ENCODE measurements at places on chromosomes 16 and 17.
A peak's percentile ranks its signal among the peaks of the same experiment; 100 is the strongest.

- DNase-seq, result no peak
Observed at GRCh38 chr17:2751491-2751890, 2.0 kb upstream of the CCDC92B start.

DNA sequence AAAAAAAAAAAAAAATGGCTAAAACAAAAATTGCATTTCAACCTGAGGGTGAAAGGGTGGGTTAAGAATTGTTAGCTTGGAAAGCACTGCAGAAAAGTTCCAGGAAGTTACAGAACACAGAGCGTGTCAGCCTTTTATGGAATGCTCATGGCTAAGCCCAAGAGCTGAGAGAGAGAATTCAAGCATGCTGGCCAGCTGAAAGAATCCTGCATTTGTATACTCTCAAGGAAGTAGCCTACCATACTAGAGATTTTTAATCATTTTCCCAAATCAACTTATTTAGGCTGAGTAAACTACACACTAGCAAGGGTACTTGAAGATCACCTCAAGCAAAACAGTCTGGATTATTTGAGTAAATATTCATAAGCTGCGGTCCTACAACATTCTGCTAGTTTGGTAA, 153.9 kb downstream of the KCNJ2 start:
- DNase-seq, result no peak

GRCh38 chr17:72447251-72447640, 326.4 kb downstream of the SOX9 start:
- no peak for DNase-seq

DNA sequence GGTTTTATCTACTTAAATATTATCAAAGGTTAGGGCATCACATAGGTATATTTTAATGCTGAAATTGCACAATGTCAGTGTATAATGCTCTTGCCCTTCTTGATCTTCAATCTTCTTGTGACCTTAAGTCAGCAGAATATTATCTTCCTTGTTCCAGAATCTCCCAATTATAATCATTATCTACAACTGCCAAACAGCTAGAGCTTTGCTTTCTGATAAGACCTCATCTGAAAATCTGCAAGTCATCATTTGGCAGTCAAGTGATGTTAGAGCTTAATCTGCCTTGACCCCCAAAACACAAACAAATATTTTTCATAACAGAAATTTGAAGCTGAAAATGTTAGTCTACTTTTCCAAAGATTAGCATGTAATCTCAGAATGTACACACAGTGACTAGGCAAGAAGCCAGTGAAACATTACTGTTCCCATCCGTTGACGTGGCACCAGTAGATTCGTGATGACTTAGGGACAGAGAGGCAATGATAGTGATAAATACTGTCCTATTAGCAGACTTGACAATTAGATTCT, 19.8 kb downstream of the REXO5 start:
- DNase-seq, result no peak

- peak; percentile 76 for DNase-seq
Observed at GRCh38 chr17:77083531-77083930, 57.2 kb upstream of the SEC14L1 start.

DNA sequence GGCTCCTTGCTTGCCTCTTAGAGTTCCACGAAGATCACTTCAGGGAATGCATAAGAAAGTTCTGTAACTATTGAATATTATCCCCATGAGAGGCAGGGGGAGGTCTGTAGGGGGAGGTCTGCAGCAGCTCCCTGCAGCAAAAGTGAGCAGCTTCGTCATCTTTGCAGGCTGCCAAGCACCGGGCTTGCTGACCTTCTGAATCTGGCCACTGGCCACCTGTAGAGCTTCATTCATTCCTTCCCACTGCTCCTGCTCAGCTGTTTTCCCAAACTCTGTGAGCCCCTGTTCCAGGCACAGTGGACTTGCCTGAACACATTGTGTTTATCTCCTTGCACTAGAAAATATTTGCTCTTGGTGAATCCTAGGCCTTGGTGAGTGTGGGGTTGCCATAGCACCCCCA, 443.3 kb downstream of the HAPSTR1 start:
- DNase-seq, result no peak

DNA sequence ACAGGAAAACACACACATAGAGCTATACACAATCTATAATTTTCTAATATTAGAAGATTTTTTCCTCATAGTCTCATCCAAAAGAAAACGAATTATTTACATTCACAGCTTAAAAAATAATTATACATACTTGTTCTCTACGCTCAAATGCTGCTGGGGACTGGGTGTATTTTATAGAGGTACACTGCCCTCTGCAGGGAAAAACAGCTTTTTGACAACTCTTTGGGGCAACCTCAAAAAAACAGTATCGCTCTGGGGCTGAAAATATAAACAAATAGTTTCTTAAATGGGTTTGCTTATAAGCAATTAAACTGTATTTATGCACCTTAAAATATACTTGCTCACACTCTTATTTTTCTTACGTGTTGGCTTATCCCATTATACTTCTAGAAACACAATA, 261.8 kb upstream of the PSMD7 start:
- no peak for DNase-seq

DNA sequence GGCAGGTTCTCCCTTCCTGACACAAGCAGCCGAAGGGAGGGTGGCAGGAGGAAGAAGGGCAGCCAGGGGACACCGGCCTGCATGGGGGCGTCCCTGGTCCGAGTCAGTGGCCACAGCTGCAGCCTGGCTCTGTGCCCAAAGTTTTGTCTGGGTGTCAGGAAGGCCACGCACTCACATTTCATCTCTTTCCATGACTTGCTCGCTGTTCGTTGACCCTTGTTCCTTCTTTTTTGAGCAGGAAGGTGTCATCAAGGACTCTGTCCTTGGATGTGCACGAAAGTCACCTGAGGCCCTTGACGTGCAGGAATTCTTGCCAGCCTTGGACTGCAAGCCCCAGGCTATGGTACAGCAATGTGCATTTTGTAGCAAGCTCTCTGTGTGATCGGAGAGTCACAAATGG, 93.3 kb downstream of the TNFRSF13B start:
- no peak for DNase-seq

DNA sequence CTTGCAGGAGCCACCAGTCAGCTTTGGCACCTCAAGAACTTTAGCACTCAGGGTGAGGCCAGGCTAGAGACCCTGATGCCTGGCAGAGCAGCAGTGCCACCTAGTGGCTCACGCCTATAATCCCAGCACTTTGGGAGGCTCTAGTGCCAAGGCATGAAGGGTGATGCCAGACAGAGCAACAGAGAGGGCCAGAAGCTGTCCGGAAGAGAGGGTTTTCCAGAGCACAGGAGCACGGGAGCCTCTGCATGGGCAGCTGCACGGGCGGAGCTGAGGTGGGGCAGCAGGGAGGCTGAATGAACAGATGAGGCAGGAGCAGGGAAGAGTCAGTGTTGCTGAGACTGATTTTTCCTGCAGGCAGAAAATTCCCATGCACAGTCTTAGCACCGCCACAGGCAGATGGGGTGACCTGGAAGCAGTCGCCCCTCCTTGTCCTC, 38.9 kb downstream of the MYH3 start:
- peak; percentile 64 for DNase-seq

DNA sequence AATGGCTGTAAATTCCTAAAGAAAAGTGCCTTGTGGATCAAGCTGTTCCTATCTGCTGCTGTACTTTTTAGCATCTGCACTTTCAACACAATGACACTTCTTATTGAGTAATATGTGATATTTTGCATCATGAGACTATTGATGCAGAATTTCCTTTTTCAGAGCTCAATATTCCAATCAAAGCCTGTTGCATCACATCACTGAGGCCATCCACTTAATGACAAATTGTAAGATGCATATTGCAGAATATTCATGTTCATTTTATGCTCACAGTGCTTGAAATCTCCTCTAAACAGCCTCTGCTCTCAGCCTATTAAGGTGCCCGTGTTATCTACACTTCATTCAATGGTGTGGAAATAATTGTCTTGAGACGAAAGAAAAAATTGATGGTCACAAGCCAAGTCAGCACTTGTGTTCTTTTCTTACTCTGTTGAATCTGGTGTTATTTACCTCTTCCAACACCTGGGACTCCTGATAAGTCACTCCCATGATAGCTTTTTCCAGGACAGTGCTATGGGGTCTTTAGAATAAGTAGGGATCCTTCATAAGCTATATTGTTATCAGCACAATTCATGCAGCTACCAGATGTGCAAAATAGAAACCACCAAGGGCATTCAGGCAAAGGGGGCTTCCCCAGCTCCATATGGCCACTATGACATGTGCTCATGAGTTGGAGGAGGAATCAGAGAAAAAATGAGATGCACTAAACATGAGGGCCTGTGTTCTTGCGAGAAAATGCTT, 9.3 kb upstream of the SKAP1 start:
- no peak for DNase-seq

DNA sequence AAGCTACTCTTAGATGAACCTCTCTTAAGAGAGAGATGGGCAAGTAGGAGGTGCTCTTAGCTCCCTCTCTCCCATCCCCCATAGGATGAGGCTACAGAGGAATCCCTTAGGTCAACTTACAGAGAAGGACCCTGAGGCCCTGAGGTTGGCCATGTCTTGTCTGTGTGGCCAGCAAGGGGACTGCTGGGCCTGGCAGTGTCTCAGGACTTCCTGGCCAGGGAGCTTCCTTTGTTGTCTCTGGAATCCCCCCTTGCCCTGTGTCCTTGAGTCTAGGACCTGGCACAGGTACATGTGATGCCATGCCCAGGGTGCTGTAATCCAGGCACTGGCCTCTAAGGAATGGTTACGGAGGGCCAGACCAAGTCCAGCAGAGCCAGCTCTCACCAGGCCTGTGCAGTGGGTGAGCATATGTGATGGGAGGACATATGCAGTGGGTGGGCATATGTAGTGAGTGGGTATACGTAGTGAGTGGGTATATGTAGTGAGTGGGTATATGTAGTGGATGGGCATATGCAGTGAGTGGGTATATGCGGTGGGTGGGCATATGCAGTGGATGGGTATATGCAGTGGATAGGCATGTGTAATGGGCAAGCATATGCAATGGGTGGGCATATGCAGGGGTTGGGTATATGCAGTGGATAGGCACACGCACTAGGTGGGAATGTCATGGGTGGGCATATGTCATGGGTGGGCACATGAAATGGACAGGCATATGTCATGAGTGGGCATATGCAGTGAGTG, 20.3 kb upstream of the PECAM1 start:
- DNase-seq, result no peak

DNA sequence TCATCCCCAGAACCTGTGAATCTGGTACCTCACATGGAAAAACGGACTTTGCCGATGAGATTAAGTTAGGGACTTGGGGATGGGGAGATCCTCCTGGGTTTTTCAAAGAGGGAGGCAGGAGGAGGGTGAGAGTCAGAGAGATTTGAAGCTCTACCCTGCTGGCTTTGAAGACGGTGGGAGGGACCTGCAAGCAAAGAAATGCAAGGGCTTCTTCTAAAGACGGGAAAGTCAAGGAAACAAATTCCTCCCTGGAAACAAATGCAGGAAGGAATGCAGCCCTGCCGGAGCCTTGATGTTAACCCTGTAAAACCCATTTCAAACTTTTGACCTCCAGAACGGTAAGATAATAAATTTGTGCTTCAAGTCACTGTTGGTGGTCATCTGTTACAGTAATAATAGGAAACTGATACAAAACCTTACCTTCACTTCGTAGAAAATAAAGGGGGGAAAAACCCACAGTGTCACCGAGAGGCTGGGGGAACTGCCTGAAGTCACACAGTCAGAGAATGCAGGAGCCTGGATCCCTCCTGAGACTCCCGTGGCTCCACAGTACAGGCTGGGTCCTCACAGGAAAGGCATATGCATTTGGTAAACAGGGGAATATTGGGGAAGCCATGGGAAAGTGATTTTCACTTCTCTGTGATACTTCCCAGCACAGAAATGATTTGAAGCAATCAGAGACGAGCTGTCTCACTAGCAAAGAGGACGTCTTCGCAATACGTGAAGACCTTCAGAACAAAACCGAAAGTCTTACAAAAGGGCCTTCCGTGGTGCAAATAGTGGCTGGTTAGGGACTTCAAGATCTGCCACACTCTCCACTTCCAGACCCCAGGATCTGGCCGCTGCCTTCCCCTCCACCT, 58.9 kb upstream of the CLEC3A start:
- DNase-seq, result no peak

DNA sequence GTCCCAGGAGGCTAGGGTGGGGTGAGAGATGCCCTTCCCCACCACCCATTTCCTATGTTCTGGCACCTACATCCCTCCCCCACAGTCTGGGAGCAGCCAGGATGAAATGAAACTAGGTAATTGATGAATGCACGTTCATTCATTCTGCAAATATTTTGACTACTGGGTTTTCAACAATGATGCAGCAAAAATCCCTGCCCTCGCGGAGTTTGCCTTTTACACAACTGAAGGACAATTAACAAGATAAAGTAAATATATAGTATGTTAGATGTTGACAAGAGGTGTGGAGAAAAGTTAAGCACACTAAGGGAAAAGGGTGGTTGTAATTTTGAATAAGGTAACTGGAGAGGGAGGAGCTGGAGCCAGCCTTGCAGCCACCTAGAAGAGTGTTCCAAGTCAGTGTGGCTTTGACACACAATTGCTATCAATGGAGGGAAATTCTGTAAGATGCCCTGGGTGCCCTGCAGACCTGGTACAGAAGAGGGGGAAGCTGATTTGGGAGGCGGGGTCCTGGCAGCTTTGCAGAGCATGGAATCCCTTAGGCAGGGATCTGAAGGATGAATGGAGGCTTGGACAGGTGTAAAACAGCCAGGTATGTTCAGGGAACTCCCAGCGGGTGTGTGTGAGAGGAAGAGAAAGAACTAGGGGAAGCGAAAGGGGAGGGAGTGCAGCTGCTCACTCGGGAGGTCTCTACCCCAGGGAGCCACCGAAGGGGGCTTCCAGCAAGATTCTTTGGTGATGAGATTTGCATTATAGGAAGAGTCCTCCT, 2.5 kb downstream of the TMEM92 start:
- DNase-seq, result no peak

- no peak for DNase-seq
Observed at GRCh38 chr16:52320930-52321439, 226.0 kb downstream of the TOX3 start.

DNA sequence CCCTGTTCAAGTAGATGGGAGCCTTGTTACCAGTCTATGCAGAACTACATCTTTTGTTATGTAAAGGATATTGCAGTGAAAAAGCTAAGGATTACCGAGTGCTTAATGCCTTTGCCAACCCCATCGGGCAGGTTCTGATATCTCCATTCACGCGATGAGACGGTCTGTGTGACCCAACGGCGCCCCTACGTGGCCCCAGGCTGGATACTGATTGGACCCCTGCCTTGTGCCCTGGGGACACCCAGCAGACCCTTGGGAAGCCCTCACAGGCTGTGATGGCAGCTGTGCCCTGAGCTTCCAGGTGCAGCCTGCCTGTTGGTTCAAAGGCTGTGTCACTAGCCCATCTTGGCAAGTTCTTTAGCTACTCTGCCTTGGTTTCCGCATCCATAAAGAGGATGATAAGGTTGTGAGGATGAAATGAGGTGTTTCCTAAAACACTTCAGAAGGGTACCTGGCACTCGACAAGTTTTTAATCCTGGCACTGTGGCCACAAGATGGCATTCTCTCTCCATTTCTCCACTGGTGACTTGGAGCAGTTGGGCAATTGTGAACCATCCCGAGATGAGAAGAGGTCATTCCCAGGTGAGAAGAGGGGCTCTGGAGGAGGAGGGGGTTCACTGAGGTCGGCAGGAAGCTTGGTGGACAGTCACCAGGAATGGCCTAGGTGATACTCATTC, 33.6 kb downstream of the HAPSTR1 start:
- DNase-seq, result no peak

- no peak for DNase-seq
Observed at GRCh38 chr17:61203671-61204131, 195.9 kb upstream of the TBX2 start.

GRCh38 chr17:48841395-48841831, 10.6 kb downstream of the CALCOCO2 start:
- peak; percentile 46 for DNase-seq
